ENCODE measurements at places on chromosomes 5 and 9. TPM values are rescaled to one million over a fixed set of nuclear protein-coding genes. Genes with fewer than 3 reads are reported as not detected.

DNA sequence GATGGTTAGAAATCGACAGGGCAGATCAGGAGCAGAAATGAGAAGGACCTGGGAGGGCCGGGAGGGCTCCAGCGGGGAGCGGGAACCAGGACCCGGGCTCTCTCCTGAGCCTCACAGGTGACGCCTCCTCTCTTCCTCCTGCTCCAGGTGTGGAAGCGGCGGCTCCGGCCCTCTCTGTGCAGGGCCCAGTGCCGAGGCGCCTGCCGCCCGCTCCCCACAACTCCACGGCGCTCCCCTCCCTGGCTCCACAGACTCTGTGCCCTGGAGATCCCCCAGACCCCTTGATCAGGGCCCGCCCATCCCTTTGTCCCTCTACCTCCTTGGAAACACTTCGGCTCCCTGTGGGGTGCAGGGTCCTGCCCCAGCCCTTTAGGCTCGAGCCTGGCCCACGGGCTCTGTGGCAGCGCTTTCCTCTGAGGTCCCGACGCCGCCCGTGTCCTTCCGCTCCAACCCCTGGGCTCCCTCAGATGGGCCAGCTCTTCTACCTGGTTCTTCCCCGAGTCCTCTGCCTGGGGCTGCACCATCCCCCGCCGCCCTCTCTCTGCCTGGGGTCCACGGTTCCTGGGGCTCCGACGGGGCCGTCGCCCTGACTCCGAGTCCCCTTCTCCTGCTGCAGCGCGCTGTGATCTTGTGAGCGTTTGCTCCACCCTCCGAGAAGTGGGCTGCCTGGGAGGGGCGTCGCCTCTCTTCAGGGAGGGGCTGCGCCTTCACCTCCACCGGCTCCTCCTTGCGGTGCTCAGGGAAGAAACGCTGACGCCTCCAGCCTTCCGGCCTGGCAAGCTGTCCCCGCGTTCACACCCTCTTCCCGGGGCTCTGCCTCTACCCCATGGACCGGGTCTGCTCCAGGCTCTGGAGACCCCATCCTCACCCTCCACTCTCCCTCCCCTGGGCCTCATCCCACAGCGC is 22.4 kb upstream of the SLC6A3 start:
- no peaks in the 10 kb centered on the region for H3K27me3 ChIP-seq
- H3K4me3 ChIP-seq: no peak overlapping the region
- H3K4me1 ChIP-seq: no peaks in the 10 kb centered on the region
- no peak overlapping the region for H3K27ac ChIP-seq
- peaks cover 86% of the 10 kb centered on the region for H3K36me3 ChIP-seq
- peak; percentile 74 for DNase-seq

DNA sequence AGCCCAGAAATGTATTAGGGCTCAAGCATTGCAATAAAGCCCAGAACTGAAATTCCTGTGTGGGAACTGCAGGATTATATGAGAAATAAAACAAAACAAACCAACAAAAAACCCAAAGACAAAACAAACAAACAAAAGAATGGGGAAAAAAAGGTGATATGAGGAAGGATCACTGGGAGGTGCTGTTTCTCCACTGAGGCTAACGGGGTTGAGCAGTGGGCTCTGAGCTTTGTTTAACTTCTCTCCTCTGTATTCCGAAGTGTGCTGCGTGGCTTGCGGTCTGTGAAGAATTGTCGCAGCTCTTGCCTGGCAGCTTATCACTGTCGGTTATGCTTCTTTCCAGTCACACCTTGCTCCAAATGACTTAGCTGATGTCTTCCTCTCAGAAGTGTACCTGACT is 106.3 kb downstream of the TENT4A start:
- H3K27ac ChIP-seq: no peak overlapping the region
- peaks cover 2% of the 10 kb centered on the region for H3K27me3 ChIP-seq
- H3K4me1 ChIP-seq: no peaks in the 10 kb centered on the region
- no peaks in the 10 kb centered on the region for H3K36me3 ChIP-seq

- H3K27me3 ChIP-seq: no peaks in the 10 kb centered on the region
- H3K27ac ChIP-seq: no peak overlapping the region
- no peaks in the 10 kb centered on the region for H3K4me1 ChIP-seq
- H3K36me3 ChIP-seq: no peaks in the 10 kb centered on the region
- DNase-seq: no peak
- no peak overlapping the region for H3K4me3 ChIP-seq
Measured at GRCh38 chr5:179142434-179143198, 82.4 kb downstream of the ZNF354C start.

DNA sequence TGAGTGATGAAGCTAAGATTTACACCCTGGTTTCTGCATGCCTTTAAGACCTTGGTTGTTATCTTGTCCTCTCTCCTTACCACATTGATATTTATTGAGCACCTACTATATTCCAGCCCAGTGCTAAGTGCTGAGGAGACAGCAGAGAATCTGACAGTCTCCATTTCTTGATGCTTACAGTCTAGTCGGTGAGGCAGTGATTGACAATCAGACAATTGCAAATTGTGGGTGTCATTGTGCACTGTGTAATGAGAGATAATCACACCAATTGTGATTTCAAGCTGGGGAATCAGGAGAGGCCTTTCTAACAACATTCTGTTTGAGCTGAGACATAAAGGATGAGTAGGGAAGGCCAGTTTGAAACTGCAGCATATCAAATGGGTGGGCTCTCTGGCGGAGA is 41.7 kb upstream of the PPARGC1B start:
- H3K36me3 ChIP-seq: no peaks in the 10 kb centered on the region
- H3K27me3 ChIP-seq: no peaks in the 10 kb centered on the region
- peaks cover 10% of the 10 kb centered on the region for H3K4me1 ChIP-seq
- H3K27ac ChIP-seq: no peak overlapping the region
- no peak overlapping the region for H3K4me3 ChIP-seq

DNA sequence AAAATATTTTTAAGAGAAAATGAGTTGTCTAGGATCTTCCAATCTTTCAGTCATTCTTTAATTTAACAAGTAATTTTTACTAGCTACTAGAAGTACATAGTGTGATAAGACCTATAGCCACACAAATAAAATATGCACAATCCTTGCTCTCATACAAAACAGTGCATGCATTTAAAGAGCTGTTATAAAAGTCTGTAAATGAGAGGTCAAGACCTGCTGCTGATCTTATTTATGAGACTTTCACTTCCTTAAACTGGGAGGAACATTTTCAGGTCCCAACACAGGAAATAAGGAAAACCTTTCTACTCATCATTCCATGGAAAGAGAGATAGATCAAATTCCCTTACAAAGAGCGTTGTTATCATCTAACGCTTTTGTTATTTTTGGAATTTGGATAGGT is 54.2 kb upstream of the PAM start:
- DNase-seq: no peak
- no peak overlapping the region for H3K4me3 ChIP-seq
- H3K4me1 ChIP-seq: no peaks in the 10 kb centered on the region
- no peaks in the 10 kb centered on the region for H3K27me3 ChIP-seq

- H3K27ac ChIP-seq: no peak overlapping the region
- no peak for DNase-seq
- H3K27me3 ChIP-seq: no peaks in the 10 kb centered on the region
Measured at GRCh38 chr9:131319486-131319885, 30.0 kb downstream of the PLPP7 start.

- H3K4me3 ChIP-seq: no peak overlapping the region
- H3K27ac ChIP-seq: no peak overlapping the region
- no peaks in the 10 kb centered on the region for H3K36me3 ChIP-seq
- H3K27me3 ChIP-seq: no peaks in the 10 kb centered on the region
- no peaks in the 10 kb centered on the region for H3K4me1 ChIP-seq
- no peak for DNase-seq
Measured at GRCh38 chr5:110625376-110625999, 101.0 kb downstream of the TMEM232 start.

- H3K4me1 ChIP-seq: peaks cover 13% of the 10 kb centered on the region
- no peaks in the 10 kb centered on the region for H3K27me3 ChIP-seq
- no peak for DNase-seq
- no peak overlapping the region for H3K4me3 ChIP-seq
Measured at GRCh38 chr9:89865981-89866380, 261.2 kb downstream of the GADD45G start.

DNA sequence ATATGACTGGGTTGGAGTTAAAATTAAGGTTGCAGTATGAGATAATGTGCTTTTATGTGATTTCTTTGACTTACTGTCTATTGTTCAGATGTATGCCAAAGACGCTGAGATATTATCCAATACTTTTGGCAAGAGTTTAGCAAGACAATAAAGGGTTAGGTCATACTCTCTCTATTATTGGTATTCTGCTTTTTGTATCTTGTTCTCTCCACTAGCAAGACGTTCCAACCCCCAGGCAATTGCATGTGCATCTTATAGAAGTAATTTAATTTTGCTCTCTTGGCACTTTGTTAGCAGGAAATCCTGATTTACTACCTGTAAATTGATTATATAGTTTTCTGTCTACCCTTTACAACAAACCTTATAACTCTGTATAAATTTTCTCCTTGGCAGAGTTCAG is 1093.6 kb downstream of the CDH9 start:
- no peaks in the 10 kb centered on the region for H3K27me3 ChIP-seq
- no peak overlapping the region for H3K4me3 ChIP-seq
- H3K27ac ChIP-seq: no peak overlapping the region
- no peak for DNase-seq
- H3K4me1 ChIP-seq: no peaks in the 10 kb centered on the region
- no peaks in the 10 kb centered on the region for H3K36me3 ChIP-seq

DNA sequence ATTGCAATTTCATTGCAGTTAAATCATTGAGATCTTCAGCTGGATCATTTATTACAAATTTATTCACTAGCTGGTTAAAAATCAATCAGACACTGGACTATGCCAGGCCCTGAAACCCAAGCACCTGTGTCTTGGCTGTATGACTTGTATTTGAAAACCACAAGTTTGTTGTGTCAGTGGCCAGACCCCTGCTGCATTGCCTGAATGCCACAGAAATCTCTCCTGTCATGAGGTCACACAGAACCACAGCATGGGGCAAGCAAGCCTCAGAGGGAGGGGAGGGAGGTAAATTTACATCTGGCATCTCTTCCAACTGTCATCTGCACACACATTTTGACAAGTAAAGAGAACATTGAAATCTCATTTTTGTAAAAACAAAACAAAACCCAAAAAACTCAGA is 90.0 kb downstream of the ARRDC3 start:
- H3K27me3 ChIP-seq: no peaks in the 10 kb centered on the region
- no peak for DNase-seq
- no peak overlapping the region for H3K4me3 ChIP-seq
- H3K36me3 ChIP-seq: no peaks in the 10 kb centered on the region

GRCh38 chr5:172395483-172395882 is 58.8 kb downstream of the SH3PXD2B start:
- H3K27ac ChIP-seq: no peak overlapping the region
- no peaks in the 10 kb centered on the region for H3K36me3 ChIP-seq
- H3K27me3 ChIP-seq: no peaks in the 10 kb centered on the region
- H3K4me3 ChIP-seq: no peak overlapping the region
- DNase-seq: no peak

- H3K4me3 ChIP-seq: peak overlapping the region; percentile 57
- H3K4me1 ChIP-seq: peaks cover 24% of the 10 kb centered on the region
- DNase-seq: no peak
- H3K27me3 ChIP-seq: no peaks in the 10 kb centered on the region
- no peaks in the 10 kb centered on the region for H3K36me3 ChIP-seq
- no peak overlapping the region for H3K27ac ChIP-seq
Measured at GRCh38 chr5:43193181-43193893, 1.3 kb downstream of the NIM1K start.

DNA sequence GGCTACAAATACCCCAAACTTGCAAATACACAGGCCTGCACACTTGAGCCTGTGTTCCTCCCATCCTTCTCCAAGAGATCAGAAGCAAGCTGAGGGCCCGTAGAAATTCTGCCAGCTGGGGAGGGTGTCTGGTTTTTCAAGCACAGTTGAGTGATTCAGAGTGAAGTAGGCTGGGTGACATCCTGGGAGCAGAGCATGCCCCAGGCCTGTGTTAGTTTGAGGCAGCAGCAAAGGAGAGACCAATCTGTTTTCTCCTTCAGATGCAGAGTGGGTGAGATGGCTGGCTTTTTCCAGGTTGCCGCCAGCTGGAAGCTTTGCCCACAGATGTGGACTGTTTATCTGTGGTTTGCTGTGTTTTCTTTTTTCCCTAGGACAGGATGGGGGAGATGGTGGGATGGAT is 63.1 kb downstream of the RCL1 start:
- H3K27me3 ChIP-seq: no peaks in the 10 kb centered on the region
- no peak for DNase-seq
- H3K4me1 ChIP-seq: no peaks in the 10 kb centered on the region
- H3K27ac ChIP-seq: no peak overlapping the region
- H3K36me3 ChIP-seq: no peaks in the 10 kb centered on the region
- H3K4me3 ChIP-seq: no peak overlapping the region

DNA sequence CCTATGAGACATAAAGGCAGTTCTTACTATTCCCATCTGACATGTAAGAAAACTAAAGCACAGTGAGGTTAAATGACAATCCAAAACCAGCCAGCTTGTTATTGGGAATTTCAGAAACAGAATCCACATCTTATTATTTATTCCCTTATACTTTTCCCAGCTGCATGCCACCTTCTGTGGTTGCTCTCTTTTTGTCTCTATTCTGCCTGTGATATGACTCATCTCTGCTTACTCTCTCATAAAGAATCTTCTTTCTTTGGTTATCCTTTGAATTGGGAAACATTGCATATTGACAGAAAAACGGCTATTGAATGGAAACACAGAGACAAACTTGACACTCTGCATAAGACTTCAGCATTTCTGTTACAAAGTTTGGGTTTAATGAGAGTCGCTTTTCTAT is 183.2 kb downstream of the TLR4 start:
- H3K4me1 ChIP-seq: no peaks in the 10 kb centered on the region
- no peak for DNase-seq
- no peak overlapping the region for H3K4me3 ChIP-seq
- H3K27ac ChIP-seq: no peak overlapping the region
- H3K27me3 ChIP-seq: no peaks in the 10 kb centered on the region

DNA sequence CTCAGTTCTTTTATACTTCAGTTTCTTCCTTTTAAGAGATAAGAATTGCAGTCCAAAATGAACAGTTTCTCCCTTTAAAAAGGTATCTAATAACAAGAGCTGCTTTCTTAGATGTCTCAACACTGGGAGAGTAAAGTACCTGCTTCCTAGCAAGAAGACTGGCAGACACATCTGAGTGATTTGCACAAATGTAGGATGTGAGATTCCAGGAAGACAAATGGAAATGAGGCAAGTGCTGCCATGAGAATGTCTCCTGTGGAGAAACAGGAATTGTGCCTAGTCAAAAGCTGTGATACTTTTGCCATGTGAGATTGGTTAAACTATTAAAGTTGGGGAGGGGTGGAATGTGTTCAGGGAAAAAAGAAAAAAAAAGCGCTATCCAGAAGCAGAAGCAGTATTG is 159.1 kb downstream of the HTR1A start:
- H3K27ac ChIP-seq: no peak overlapping the region
- H3K36me3 ChIP-seq: no peaks in the 10 kb centered on the region

DNA sequence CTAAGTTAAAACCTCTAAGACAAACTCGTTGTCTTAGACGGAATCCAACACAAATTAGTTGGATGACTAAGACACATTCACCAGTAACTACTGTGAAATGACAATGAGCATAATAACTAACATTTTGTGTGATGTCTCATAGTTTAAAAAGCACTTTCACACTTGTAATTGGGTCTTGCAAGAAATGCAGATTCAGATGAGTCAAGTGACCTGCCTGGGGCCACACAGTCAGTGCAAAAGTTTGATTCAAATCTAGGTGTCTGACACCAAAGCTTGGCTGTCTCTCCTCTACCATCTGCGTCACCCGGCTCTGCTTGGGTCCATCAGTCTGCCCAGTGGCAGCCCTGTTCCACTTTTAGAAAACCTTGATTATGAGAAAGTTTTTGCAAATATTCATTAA is 143.7 kb downstream of the TTLL11 start:
- H3K4me3 ChIP-seq: no peak overlapping the region
- H3K27ac ChIP-seq: no peak overlapping the region
- no peaks in the 10 kb centered on the region for H3K36me3 ChIP-seq
- no peak for DNase-seq

Gene PIP5K1B
- 44.1 TPM for total RNA-seq

Gene TAF11L10
- not detected for total RNA-seq

All from upper lobe of left lung (tissue), 6 donors.